ENCODE measurements at places on chromosomes 4 and X.

GRCh38 chrX:63963095-63963784 lies 178.2 kb upstream of the ARHGEF9 start:
- no peak for DNase-seq

- DNase-seq: no peak
Observed at GRCh38 chr4:185286571-185286970, 77.2 kb downstream of the SNX25 start.

- no peak for DNase-seq
Observed at GRCh38 chr4:89290727-89291516, 16.7 kb downstream of the GPRIN3 start.

- no peak for DNase-seq
Observed at GRCh38 chrX:150616863-150617198, 48.4 kb downstream of the MTM1 start.

DNA sequence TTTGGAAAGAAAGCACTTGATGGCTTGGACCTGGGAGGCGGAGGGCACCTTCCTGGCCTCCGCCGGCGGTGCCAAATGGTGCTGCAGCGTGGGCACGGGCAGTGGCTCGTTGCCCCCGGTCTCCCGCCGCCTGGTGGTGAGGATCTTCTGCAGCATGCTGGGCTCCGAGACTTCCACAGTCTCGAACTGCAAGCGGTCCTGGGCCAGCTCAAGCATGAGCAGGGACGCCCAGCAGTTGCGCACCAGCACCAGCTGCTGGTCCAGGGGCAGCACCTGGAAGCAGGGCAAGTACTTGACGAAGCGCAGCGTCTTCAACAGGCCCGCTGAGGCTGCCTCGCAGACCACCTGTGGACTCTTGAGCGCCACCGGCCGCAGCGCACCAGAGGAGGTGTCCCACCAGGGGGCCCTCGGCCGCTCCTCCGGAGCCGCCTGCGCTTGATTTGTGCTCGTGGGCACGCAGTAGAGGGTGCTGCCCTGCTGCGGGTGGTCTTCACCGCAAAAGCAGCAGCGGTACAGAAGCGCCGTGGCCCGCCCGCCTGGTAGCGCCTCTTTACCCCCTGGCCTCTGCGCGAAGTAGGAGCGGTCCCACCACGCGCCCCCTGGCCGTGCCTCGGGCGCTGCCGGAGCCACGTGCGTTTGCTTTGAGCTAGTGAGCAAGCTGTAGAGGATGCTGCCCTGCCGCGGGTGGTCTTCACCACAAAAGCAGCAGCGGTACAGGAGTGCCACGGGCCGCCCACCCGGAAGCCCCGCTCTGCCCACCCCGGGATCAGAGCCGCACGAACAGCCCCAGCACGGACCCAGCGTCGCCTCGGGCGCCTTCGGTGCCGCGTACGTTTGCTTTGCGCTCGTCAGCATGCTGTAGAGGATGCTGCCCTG lies 689 bp downstream of the NR0B1 start:
- no peak for DNase-seq

All from left ventricle myocardium inferior (tissue), 1 donor.